Endothelial cell of umbilical vein (primary cell): ENCODE measurements at places on chromosomes 16 and 17. TPM values are rescaled to one million over a fixed set of nuclear protein-coding genes. Genes with fewer than 3 reads are reported as not detected.

SOCS1 gene
- total RNA-seq: 0.81 and 1.1 TPM in 2 replicates

DNA sequence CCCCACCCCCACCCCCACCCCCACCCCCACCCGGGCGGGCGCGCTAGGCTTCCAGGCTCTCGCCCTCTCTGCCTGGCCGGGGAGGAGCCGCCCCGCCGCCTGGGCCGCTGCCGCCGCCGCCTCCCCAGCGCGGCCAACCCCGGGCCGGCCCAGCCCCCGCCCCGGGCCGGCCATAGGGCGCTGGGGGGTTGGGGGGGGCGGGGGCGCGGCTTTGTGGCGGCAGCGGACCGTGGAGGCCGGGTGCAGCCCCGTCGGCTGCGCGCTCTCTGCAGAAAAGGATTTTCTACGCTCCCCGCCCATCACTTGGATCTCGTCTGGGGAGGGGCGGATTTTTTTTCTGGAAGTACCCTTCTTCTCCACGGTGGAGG is 230.9 kb downstream of the MRTFB start:
- peak; percentile 26 for DNase-seq

NMT1 gene
- total RNA-seq: 126 and 135 TPM in 2 replicates

TK1 gene
- 110 and 111 TPM in 2 replicates for total RNA-seq

GRCh38 chr16:79449067-79449769 is 151.3 kb downstream of the MAF start:
- DNase-seq: no peak

- DNase-seq: no peak
These were observed 9.5 kb downstream of the DOK4 start for GRCh38 chr16:57476546-57477410.

DNA sequence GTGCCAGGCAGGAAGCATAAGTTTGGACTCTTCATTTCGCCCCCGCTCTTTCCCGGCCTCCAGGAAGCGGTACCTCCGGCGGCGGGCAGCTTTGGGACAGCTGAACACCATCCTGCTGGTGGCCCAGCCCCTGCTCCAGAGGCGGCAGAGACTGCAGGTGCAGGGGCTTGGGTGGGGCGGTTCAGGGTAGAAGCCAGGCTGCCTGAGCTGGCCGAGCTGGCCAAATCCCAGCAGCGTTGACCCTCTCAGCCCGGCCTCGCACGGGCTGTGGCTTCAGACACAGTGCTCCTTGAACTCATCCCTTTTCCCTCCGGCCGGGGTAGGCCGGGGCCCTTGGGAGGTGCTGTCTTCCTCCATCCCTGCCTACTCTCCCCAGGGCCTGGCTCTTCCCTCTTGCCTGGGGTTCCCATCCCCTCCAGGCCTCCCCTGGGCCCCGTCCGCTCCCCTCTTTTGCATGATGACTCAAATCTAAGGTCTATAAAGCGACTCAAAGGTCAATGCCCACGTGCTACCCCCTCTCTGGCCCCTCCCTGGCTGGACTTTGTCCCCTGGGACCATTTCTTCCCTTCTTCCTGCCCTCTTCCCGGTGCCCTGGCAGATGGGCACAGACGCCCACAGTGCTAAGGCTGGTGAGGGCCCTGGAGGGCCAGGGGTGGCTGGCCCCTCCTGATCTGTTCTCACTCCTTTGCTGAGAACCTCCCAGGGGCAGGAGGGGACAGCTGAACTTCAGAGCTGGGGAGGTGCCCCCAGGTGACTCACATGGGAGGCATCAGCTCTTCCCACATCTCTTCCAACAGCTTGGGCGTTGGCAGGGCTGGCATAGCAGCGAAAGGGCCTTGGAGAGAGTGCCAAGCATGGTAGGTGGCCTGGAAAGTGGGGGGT is 22.7 kb downstream of the MYO15B start:
- DNase-seq: no peak

COIL gene
- total RNA-seq: 17.6 and 20.6 TPM in 2 replicates

GRCh38 chr16:87461466-87461991 is 31.3 kb downstream of the ZCCHC14 start:
- peak; percentile 77 for DNase-seq

TMIGD1 gene
- total RNA-seq: not detected in 2 replicates

KRTAP1-4 gene
- not detected in 2 replicates for total RNA-seq

CACNG3 gene
- total RNA-seq: not detected in 2 replicates

GRCh38 chr17:79216391-79216790 is 141.8 kb downstream of the ENGASE start:
- no peak for DNase-seq

MYH2 gene
- total RNA-seq: 0.05 TPM in 1 of 2 replicates, not detected in the other

PTX4 gene
- total RNA-seq: 0.31 TPM in 1 of 2 replicates, not detected in the other

DNA sequence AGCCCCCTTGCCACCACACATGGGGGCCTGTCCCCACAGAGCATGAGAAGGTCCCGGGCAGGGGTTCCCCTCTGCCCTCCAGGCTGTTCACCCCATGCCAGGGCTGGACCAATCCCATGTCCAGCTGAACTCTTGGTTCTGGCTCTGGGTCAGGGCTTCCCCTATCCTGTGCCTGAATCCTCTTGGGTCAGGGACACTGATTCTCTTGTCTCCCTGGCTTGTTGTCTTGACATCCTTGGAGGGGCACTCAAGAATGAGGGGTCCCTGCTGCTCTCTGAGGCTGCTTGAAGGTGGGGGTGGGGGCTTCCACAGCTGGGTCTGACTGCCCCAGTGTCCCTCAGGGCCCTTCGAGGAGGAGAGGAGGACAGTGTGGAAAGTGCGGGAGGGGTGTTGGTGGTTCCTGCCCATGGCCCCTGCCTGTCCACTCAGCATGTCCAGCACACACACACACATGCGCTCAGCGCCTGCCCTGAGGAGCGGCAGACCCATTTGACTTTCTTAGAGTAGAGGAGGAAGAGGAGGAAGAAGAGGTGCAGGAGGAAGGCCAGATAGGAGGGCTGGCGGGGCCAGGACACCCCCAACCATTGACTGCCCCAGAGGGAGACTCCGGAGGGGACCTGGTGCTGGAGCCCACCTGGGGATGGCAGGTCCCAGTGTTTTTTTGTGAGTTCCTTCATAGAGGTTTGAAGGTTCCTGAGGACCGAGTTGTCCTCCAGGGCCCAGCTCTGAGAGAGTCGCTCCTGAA is 47.0 kb downstream of the TNFRSF13B start:
- DNase-seq: no peak

DNA sequence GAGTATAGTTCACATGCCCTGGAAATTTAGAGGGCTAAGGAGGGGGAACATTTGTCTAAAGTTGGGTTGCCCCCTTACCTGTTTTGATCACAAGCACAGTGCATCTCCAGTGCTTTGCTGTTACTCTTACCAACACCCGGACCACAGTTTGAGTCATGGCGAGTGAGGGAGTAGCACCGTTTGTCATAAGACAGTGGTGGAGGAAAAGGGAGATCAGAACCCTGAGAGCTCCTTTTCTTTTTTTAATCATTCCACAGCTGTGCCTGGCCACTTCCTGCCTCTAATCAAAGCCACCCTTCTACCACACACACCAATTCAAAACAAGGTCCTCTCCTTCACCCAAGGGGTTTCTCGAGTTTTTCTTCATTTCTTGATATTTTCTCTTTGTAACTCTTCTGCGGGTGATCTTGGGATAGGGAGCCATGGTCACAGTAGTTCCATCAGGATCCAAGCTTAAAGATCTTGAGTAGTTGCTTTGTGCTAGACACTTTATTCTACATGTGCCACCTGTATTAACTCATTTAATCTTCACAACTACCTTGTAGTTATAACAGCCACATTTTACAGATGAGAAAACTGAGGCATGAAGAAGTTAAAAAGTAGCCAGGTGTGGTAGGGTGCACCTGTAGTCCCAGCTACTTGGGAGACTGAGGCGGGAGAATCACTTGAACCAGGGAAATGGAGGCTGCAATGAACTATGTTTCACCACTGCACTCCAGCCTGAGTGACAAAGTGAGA is 5.0 kb upstream of the MYL4 start:
- no peak for DNase-seq

DNA sequence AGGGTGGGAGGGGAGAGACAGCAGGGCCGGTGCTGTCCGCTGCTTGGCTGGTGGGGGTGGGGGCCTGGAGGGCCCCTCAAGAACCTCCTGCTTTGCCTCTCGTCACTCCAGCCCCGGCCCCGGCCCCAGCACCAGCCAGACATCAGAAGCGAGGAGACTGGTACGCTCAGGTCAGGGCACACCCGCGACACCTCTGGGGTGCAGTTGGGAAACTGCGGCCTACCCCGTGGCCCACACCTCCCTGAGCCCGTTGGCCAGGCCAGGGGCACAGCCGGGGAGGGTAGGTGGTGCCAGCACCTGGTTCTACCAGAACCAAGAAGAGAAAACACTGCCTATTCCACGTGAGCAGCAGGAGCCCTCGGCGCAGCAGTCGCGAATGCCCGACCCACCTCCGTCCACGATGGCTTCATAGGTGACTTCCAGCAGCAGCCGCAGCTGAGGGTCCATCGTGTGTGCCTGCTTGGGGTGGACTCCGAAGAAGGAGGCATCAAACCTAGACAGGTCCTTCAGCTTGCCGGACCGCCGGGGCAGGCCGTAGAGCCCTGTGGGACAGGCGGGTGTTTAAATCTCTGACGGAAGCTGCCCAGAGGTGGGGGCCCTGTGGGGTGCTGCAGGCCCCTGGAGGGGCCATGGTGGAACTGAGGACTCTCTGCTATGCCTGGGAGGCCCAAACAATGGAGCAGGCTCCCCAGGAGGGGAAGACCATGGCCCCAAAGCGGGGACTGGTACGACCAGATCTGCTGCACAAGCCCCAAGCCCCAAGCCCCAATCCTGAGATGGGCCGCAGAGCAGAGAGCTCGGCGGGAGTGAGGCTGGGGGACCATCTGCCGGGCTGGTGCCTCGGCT is 2.9 kb downstream of the FASN start:
- no peak for DNase-seq

CSH2 gene
- not detected in 2 replicates for total RNA-seq

CYTH1 gene
- 49.9 and 54.2 TPM in 2 replicates for total RNA-seq

DNA sequence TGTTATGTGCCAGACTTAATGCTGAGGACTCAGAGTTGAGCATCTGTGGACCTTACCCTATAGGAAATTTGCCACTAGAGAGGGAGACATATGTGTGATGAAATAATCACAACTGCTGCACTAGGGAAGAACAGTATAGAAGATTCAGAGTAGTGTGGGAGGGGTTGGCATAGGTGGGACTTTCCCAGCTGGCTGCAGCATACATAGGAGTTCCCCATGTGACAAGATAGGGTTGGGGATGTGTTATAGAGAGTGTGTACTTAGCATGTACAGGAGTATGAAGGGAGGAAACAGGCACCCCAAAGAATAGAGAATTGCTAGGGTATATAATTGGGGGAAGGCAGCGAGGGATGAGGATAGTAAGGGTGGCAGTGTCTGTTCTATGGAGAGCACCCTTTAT is 2.9 kb downstream of the NUP93 start:
- no peak for DNase-seq

- no peak for DNase-seq
These were observed 46.1 kb downstream of the SF3B3 start for GRCh38 chr16:70569752-70570151.

GRCh38 chr17:54916721-54917120 is 16.1 kb downstream of the TOM1L1 start:
- DNase-seq: no peak
